ENCODE measurements at places on chromosomes 6 and 20.

- DNase-seq = no peak
Observed at GRCh38 chr20:59359906-59360725, 59.7 kb downstream of the EDN3 start.

DNA sequence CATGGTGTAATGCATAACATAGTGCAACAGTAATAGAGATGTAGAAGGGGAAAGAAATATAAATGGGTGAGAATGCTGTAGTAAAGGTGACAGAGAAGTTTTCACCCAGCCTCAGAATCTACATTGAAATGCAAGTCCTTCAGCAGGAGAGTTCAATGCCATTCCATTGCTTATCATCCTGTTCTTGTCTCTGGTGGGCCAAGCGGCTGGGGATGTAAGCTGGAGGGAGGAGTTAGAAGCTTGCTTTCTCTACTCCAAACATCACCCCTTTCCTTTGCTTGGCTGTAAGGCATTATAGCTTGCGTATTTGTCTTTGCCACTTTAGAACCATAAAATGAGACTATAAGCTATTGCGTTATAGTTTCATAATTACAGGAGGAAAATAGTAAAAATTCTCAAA, 2.2 kb upstream of the FUT9 start:
- DNase-seq = no peak

- DNase-seq = no peak
Observed at GRCh38 chr6:26415791-26416190, 13.7 kb downstream of the BTN3A1 start.

DNA sequence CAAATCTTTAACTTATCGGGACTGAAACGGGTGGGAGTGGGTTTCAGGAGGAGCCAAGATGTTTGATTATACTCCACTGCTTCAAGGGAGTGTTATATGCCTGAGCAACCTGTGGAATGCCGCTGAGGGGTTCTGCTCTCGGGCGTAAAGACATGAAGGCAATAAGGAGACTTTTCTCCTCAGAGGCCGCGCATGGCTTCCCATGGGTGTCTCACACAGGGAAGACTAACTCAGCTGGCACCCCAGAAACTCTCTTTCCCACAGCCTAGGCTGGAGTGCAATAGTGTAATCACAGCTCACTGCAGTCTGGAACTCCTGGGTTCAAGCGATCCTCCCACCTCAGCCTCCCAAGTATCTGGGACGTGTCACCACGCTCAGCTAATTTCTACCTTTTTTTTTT, 5.1 kb upstream of the C20orf141 start:
- no peak for DNase-seq

DNA sequence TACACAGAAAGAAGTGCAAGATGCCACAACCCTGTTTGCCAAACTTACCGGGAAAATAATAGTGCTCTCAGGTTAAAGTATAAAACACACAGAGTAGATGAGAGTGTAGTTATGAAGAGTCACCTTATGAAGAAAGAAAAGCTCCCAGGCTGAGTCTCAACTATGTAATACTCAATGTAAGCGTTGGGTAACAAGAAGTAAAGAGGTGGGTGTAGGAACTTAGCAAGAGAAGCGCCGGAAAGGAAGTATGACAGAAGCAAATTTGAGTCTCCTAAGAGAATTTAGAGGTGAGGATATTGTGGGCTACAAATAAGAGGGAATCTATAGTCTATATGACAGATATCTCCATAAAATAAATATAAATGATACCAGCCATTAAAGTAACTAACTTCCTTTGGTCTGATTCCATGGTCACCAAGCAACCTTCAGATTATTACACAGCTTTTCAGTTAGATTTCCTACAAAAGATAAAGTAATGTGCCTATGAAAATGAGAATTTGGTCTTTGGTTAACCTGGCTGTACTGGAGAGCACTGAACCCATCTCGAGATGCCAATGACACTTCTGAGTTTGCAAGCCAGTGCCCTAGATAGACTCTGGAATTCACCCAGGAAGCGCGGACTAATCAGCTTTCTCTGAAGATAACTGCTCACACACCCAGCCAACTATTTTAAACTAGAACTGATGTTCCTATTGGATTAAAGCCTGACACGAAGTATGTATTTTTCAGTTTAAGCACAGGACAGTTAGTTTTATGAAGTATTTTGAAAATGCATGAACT, 1.8 kb downstream of the TUBE1 start:
- DNase-seq = no peak

GRCh38 chr6:78594668-78595066, 272.7 kb upstream of the IRAK1BP1 start:
- DNase-seq = no peak

- peak; percentile 38 for DNase-seq
Observed at GRCh38 chr6:89146718-89147700, 1.2 kb downstream of the PM20D2 start.

GRCh38 chr20:34210271-34210670, 31.0 kb upstream of the ASIP start:
- DNase-seq = no peak

DNA sequence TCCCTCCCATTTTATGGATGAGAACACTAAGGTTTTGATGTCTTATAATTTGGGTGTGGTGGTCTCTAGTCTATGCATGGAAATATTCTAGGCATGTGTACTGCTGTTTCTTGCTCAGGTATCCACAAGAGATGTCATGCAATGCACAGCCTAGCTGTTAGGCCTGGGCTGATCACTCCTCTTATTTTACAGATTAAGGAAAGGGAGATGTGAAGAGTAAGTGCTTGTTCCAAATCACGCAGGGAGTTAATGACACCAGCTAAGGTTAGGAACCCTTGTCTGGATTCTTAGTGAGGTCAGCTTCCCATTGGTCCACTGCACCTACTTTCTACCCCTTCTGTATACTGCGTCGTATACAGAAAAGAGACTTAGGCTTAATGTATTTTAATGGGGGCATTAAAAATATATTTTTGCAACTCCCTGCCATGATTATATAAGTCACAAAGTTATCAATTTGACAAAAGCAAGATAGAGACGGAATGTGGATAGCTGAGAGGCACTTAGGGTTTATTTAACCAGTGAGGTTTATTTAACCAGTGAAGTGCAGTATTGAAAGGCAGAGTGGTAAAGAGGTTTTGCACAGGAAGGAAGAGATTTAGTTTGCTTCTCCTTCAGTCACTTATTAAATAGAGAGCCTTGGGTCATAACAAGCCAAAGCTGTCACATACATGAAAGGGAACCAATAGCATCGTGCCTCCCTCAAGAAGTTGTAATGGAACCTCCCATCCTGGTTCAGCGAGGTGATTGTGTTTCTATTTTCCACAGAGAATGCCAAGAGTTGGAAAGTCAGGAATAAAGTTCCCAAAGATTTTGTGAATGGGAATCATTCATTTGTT, 95.0 kb upstream of the FAM184A start:
- no peak for DNase-seq

GRCh38 chr20:40986774-40987173, 41.8 kb upstream of the TOP1 start:
- DNase-seq = no peak

DNA sequence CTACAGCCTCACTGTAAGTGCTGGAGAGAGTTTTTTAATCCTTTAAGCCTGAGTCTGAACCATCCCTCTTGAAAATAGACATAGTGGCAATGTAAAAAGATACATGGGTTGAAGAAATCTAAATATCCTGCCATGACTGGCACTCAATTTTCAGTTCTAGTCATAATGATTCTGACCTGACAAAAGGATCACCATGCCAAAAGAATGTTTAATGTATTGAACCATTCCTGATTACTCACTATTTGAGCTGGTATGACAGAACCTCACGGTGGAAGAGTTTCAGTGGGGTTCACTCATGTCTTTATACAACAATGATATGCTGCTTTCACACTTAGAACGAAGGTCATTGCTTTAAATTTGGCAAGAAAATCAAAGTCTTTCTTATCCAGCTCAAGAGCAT, 93.4 kb downstream of the HIVEP2 start:
- DNase-seq = no peak

GRCh38 chr20:46709459-46710152, at the start of gene SLC2A10:
Gene SLC2A10 (plus strand): TSS chr20:46709649. CDS start chr20:46709737, 88 bp downstream.
- DNase-seq = no peak
